ENCODE measurements at places on chromosomes 5 and 9. TPM values are rescaled to one million over a fixed set of nuclear protein-coding genes. Genes with fewer than 3 reads are reported as not detected.

Gene CCDC187
- total RNA-seq, result not detected

DNA sequence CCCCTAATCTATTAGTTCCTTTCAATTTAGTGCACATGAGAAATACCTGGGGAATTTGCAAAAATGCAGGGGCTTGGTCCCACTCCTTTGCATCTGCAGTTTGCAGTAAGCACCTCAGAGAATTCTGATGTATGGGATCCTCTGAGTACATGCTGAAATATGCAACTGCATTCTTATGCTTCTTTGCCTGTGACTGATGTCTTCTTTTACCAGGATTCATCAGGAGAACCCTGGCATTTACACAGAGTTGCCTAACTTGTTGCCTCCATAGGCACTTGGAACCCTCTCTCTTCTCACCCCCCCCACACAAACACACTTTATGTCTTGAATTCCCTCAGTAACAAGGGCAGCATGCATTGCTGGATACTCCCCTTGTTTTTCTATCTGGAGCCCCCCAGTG lies 173.1 kb downstream of the KDM4C start:
- no peak for DNase-seq

- no peak for DNase-seq
Observed at GRCh38 chr9:76985581-76985980, 33.9 kb upstream of the FOXB2 start.

Gene TSLP
- total RNA-seq, result not detected

Measured in liver (tissue), 10 donors.